ENCODE measurements at places on chromosomes 4 and X.

- DNase-seq, result no peak
Measured at GRCh38 chr4:118954246-118954645, 65.6 kb downstream of the SYNPO2 start.

- DNase-seq, result peak; percentile 16
Measured at GRCh38 chrX:97639526-97639925, 755.8 kb downstream of the RPA4 start.

DNA sequence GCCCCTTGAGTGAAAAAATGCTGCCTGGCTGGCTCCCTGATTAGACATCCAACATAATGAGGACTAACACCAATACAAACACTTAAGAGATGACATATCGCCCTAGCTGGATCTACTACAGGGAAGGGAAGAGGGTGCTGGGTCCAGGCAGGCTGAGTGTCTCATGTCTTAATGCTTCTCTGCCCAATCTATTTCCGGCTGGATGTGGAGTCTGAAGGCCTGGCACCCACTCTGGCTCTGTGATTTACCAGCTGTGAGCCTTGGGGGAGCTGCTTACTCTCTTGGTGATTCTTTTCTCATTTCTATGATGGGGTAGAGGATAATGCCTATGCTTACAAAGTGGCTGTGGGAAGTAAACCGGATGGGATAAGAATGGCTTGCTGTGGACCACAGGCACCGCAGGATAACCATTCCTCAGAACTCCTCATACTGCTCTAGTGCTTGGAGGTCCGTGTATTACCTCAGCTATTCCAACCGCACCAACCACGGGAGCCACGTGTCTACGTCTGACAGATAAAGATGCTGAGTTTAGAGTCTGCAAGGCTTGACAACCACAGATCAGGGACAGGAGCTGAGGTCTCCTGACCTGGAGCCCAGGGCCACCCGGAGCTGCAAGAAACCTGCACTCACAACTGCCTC is 161.7 kb downstream of the AFAP1 start:
- no peak for DNase-seq

DNA sequence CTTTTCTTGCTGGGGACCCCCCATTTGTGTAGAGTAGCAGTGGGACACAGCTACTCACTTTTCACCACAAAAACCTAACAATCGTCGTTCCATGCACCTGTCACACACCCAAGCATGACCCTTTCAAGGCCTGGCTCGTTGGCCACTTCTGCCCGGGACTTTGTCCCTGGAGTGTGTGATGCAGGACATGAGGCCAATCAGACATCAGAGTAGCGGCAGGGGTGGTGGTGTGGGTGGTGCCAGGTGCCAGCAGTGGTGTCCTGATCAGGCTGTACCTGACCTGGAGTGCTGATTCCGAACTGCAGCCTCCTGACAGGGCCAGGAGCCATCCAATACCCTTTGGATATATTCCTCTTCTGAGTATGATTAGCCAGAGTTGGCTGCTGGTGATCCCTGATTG is 23.1 kb upstream of the PROM1 start:
- no peak for DNase-seq

DNA sequence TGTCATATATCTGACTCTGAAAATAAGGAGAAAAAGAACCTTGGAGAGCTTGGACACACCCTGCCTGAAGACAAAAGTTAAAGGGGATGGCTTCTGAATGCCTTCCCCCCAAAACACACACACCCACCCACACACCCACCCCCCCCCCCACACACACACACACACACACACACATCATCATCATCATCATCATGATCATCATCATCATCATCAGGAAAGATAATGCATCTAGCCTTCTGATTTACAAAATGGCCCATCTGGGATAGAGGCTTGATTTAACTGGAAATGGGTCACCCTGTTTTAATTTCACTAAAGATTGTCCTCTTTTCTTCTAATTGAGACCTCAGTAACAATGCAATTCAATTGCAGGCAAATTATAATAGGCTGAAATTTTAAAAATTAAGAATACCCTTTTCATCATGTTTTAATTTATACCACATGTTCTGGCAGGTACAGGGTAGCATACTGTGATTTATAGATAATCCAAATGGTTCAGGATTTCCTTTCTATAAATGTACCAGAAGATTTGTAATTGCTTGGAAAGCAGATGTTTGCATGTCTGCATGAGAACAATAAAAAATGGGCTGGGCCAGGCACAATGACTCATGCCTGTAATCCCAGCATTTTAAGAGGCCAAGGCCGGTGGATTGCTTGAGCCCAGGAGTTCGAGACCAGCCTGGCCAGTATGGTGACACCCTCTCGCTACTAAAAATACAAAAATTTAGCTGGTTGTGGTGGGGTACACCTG is 56.5 kb downstream of the TRIM2 start:
- DNase-seq, result no peak

Measured in DND-41 (cell line).